Endothelial cell (in vitro differentiated cells): ENCODE measurements at places on chromosomes 3 and 15. TPM values are rescaled to one million over a fixed set of nuclear protein-coding genes. Genes with fewer than 3 reads are reported as not detected.

P3H2 gene
- 1.5 TPM for total RNA-seq

SCG5 gene
- total RNA-seq = 15.6 TPM

GRCh38 chr3:128335621-128336296 is 130.9 kb downstream of the DNAJB8 start:
- peak overlapping the region; percentile 11 for H3K27ac ChIP-seq
- peaks cover 9% of the 10 kb centered on the region for H3K27me3 ChIP-seq
- peaks cover 5% of the 10 kb centered on the region for H3K36me3 ChIP-seq
- peaks cover 11% of the 10 kb centered on the region for H3K4me1 ChIP-seq
- no peak for DNase-seq

FEZF2 gene
- total RNA-seq = not detected

GRCh38 chr3:58414538-58415197 is 19.0 kb downstream of the PDHB start:
- H3K36me3 ChIP-seq = peaks cover 17% of the 10 kb centered on the region
- H3K4me3 ChIP-seq = no peak overlapping the region
- H3K4me1 ChIP-seq = peaks cover 36% of the 10 kb centered on the region
- no peak overlapping the region for H3K27ac ChIP-seq

GRCh38 chr3:84439476-84439875 is 519.3 kb upstream of the CADM2 start:
- no peak for DNase-seq
- H3K36me3 ChIP-seq = no peaks in the 10 kb centered on the region
- H3K4me3 ChIP-seq = no peak overlapping the region
- H3K4me1 ChIP-seq = peaks cover 9% of the 10 kb centered on the region

DNA sequence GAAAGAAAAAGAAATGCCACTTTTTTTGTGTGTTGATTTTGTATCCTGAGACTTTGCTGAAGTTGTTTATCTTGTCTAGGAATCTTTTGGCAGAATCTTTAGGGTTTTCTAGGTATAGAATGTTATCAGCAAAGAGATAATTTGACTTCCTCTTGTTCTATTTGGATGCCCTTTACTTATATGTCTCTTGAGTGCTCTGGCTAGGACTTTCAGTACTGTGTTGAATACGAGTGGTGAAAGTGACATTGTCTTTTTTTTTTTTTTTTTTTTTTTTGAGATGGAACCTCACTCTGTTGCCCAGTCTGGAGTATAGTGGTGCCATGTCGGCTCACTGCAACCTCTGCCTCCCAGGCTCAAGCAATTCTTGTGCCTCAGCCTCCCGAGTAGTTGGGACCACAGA is 64.7 kb upstream of the NPHP3 start:
- no peaks in the 10 kb centered on the region for H3K27me3 ChIP-seq
- H3K36me3 ChIP-seq = no peaks in the 10 kb centered on the region
- no peak overlapping the region for H3K27ac ChIP-seq
- H3K4me1 ChIP-seq = peaks cover 2% of the 10 kb centered on the region
- H3K4me3 ChIP-seq = no peak overlapping the region

DNA sequence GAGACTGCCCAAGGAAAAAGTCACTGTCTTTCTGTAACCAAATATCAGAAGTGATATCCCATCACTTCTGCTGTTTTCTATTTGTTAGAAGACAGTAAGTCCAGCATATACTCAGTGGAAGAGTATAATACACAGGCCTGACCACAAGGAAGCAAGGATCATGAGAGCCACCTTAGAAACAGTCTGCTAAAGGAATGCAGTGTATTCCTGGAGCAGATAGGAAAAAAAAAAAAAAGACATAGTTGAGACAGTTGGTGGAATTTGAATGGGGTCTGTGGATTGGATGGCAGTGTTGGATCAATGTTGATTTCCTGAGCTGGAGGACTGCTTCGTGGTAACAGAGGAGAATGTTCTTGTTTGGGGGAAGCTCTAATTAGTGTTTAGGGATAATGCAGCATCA is 26.5 kb upstream of the FBXL2 start:
- H3K27ac ChIP-seq = no peak overlapping the region
- H3K36me3 ChIP-seq = no peaks in the 10 kb centered on the region
- DNase-seq = no peak
- peaks cover 2% of the 10 kb centered on the region for H3K27me3 ChIP-seq
- H3K4me3 ChIP-seq = no peak overlapping the region

STRIT1 gene
- not detected for total RNA-seq

DNA sequence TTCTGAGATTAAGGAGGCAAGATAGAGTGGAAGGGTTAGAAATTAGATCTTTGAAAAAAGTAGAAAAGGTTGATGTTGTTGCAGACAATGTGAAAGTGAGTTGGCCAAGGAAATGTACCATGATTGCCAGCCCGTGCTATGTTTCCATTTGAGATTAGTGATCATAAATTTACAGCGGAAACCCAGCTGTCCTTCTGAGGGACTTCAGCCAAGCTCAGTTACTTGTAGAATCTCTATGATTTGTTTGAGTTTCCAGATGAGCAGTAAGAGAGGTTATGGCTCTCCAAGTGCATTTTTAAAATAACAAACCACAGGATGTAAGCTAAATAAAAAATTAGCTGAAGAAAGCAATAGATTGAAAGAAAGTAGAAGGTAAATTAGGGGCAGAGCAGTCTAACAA is 54.2 kb upstream of the RBMS3 start:
- no peaks in the 10 kb centered on the region for H3K27me3 ChIP-seq
- H3K4me3 ChIP-seq = no peak overlapping the region
- no peaks in the 10 kb centered on the region for H3K4me1 ChIP-seq
- DNase-seq = no peak
- no peaks in the 10 kb centered on the region for H3K36me3 ChIP-seq

GRCh38 chr3:22585504-22585903 is 617.6 kb upstream of the UBE2E2 start:
- no peaks in the 10 kb centered on the region for H3K27me3 ChIP-seq
- H3K4me1 ChIP-seq = peaks cover 4% of the 10 kb centered on the region
- DNase-seq = no peak

GOLGA8S gene
- 0.28 TPM for total RNA-seq

ACOX2 gene
- total RNA-seq = 1.1 TPM

CCR1 gene
- total RNA-seq = not detected

DNA sequence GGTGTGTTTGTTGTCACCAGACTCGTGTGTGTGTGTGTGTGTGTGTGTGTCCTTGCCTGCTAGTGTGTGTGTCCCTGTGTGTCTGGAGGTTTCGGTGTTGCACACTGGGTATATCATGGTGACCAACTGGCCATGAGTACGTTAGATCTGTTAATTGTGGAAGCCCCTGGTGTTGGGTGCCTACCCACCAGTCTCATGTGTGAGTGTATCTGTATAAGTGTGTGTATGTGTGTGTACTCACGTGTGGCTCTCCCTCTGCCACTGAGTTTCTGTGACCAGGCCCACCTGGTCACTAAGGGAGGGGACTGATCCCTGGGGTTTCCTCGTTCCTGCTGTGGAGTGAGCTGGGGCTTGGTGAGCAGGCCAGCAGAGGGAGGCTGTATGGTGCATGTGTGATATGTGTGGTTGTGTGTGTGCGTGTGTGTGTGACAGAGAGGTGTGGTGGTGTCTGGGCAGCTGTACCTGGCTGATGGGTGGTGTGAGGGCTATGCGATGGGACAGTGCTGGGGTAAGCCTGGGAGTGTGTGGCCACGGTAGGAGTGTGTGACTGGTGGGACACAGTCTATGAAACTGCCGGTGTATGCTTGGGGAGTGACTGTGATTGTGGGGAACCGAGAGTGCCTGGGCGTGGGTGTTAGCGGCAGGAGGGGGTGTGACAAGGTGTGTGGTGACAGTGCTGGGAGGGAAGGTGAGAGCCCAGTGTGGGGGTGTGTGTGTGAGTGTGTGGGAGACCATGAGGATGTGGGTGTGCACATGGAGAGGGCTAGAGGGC is 1.8 kb downstream of the PRKCD start:
- peaks cover 36% of the 10 kb centered on the region for H3K4me1 ChIP-seq
- no peak for DNase-seq
- H3K27ac ChIP-seq = peak overlapping the region; percentile 9

DNA sequence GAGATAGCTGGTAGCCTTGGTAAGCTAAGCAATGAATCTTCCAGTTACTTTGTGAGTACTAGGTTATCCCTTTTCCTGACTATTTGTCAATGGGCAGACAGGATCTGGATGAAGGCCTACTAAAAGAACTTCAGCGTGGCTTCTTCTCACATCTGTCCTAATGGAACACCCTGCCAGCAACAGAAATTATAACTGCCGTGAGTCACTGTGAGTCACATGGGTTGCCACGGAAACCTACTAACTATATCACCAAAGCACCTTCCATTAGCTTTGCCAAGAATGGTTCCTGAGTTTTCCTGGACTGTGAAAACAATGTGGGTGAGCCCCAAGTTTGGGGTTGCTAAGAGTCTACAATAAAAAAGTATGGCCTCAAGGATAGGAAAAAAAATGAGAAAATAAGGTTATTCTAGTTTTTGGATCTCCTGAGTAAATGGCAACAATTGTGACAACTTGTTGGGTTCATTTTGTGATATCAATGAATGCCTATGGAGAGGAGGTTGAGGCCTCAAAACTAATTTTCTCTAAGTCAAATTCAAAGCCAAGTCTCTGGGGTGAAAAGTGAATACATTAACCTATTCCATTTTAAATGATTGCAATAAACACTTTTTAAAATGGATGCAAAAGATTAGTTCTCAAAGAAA is 195.1 kb upstream of the ICE2 start:
- H3K27ac ChIP-seq = no peak overlapping the region
- no peaks in the 10 kb centered on the region for H3K36me3 ChIP-seq
- no peaks in the 10 kb centered on the region for H3K4me1 ChIP-seq
- no peaks in the 10 kb centered on the region for H3K27me3 ChIP-seq
- DNase-seq = no peak
